ENCODE measurements at places on chromosomes 6 and 20.

DNA sequence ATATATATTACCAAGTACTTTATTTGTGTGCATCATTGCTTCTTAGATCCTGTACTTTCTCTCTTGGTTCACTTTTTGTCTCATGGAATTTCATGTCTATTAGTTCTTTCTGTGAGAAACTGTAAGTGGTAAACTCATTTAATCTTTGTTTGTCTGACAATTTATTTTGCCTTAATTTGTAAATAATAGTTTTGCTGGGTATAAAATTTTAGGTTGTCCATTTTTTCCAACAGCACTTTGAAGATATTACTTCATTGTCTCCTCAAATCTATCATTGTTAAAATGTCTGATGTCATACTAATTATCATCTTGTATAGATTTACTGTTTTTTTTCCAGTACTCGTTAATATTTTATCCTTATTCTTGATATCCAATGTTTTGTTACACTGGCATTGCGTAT lies 205.2 kb upstream of the CDYL start:
- no peak for DNase-seq

GRCh38 chr20:47524015-47524784 lies 22.5 kb downstream of the NCOA3 start:
- DNase-seq = no peak

DNA sequence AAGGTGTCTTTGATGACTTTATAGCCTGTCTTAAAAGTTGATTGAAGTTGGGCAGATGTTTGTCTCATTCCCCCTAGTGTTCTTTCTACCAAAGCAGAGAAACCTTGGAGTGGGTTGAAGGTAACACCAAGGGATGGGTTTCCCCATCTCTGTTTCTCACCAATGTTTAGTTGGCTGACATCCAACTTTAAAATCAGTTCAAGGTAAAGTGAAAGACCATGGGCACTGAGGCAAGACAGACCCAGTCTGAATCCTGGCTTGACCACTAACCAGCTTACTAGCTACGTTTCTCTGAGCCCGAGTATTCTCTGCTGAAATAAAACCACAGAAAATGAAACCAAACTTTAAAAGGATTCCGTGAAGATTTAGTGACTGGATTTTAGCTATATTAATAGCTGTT lies 258.9 kb downstream of the KIF16B start:
- no peak for DNase-seq

- DNase-seq = peak; percentile 10
Measured at GRCh38 chr6:73694711-73695411, 1.1 kb upstream of the CD109 start.

DNA sequence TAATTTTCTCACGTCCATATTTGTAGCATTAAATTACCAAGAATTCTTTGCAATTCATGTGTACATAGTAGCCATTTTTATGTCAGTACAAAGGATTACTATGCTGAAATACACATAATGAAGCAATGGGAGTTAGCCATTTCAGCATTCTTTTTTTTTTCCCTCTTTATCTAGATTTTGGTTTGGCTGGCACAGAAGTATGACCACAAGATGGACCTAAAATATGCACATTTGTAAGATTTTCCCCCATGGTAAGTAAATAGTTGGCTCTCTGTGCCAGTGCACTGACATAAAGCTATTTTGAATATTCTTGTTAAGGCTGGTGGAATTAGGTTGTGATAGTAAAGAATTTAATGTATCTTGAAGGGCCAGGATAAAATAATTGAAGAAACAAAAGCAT lies 486.1 kb upstream of the BTBD3 start:
- no peak for DNase-seq

- DNase-seq = no peak
Measured at GRCh38 chr20:59217173-59217572, 53.6 kb downstream of the ZNF831 start.

DNA sequence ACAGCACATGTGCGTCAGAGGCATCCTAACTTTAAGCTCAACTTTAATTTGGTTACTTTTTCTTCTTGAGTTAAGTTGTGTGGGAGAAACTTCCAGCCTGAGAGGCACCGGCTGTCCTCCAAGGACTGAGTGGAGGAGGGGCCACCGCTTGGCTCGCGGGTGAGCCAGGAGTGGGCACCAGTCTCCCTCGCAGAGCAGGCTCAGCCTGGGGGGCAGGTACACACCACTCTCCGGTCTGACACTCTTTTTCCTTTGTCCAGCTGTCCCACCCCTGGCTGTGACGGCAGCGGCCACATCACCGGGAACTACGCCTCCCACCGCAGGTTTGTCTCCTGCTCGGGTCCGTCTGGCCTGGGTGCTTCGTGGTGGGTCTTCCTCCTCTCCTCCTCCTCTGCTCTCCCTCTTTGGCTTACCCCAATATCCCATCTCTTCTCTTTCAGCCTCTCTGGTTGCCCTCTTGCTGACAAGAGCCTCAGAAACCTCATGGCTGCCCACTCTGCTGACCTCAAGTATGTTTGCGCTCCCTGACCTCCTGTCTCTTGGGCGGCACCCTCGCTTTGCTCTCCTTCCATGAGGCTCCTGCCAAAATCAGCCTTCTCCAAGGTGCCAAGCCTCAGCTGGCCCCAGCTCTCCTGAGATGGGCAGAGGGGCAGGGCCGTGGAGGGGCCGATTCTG lies 32.6 kb upstream of the PCMTD2 start:
- DNase-seq = no peak
